ENCODE measurements at places on chromosomes 1 and 21.

DNA sequence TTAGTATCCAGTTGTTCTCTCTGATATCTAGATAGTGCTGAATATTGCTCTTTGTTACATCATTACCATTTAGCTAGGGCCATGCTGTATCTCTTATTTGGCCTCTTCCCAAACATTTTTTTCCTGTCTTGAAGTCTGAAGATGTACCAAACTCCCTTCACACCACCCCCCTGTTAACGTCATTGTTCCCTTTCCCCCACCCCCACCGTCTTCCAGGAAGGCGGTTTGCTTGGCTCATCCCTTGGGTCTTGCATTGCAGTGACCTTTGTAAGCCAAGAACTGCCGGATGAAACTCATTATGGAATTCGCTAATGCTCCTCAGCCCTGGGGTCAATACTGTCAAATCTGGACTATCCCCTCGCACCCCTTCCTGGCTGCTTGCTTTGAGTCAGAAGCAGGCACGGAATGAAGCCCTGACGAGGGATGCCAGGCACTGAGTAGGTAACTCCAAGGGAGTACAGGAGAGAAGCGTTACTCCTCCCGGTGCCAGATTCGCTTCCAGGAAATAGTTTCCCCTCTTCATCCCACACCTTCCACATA is 283.1 kb downstream of the TM2D1 start:
- DNase-seq = no peak

- no peak for DNase-seq
Observed at GRCh38 chr1:26799479-26800142, 11.9 kb downstream of the PIGV start.

GRCh38 chr1:212035835-212036605 is 472 bp downstream of the DTL start:
- no peak for DNase-seq

GRCh38 chr1:109148987-109149561 is 35.2 kb downstream of the ELAPOR1 start:
- DNase-seq = no peak

- no peak for DNase-seq
Observed at GRCh38 chr1:177116941-177117340, 47.6 kb downstream of the ASTN1 start.

GRCh38 chr1:90989990-90990389 is 31.8 kb downstream of the ZNF644 start:
- DNase-seq = no peak

- DNase-seq = peak; percentile 5
Observed at GRCh38 chr21:44529011-44529421, 11.0 kb downstream of the KRTAP10-1 start.

DNA sequence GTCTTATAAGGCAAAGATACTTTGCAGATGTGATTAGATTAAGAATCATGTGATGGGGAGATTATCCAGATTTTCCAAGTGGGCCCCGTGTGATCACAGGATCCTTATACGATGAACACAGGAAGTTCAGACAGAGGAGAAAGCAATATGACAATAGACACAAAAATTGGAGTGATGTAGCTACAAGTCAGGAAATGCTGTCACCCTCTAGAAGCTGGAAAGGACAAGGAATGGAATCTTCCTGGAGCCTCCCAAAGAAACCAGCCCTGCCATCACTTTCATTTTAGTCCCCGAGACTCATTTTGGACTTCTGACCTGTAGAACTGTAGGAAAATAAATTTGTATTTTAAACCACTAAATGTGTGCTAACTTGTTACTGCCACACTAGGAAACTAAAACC is 61.9 kb upstream of the C1orf21 start:
- no peak for DNase-seq

DNA sequence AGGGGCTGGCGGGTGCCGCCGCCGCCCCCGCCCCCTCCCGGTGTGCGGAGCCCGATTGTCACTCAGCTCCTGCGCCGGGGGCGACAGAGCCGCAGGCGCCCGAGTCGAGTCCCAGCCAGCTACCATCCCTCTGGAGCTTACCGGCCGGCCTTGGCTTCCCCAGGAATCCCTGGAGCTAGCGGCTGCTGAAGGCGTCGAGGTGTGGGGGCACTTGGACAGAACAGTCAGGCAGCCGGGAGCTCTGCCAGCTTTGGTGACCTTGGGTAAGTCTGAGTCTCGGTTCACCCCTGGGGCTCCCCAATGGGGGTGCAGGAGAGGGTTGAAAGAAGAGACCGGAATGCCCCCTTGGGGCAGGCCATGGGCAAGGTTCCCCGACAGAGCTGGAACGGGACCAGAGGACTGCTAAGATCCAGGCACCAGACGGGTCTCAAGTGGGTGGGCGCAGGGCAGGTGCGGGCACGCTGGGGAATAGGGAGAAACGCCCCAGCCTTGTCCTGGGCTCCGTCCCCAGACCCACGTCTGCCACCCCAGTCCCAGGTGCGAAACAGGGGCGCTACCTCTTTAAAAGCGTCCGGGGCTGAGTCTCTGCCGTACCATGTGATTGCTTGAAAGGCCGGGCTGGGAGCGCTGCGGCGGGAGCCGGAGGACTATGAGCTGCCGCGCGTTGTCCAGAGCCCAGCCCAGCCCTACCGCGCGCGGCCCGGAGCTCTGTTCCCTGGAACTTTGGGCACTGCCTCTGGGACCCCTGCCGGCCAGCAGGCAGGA is at the start of gene ADORA1:
TSS of gene ADORA1 (plus strand) at position 61 of the 765 bp plus-strand sequence. CDS start 1,116 bp downstream, outside the sequence.
- peak; percentile 80 for DNase-seq

- no peak for DNase-seq
Observed at GRCh38 chr1:59265622-59266021, 31.3 kb upstream of the FGGY start.

GRCh38 chr21:37688952-37689659 is 227.2 kb downstream of the KCNJ6 start:
- no peak for DNase-seq

- no peak for DNase-seq
Observed at GRCh38 chr1:67059346-67059745, 5.4 kb upstream of the SLC35D1 start.

GRCh38 chr21:34858559-34858958 is 189.8 kb downstream of the CLIC6 start:
- no peak for DNase-seq
